Caco-2 (cell line): ENCODE measurements at places on chromosomes 5 and 9.

DNA sequence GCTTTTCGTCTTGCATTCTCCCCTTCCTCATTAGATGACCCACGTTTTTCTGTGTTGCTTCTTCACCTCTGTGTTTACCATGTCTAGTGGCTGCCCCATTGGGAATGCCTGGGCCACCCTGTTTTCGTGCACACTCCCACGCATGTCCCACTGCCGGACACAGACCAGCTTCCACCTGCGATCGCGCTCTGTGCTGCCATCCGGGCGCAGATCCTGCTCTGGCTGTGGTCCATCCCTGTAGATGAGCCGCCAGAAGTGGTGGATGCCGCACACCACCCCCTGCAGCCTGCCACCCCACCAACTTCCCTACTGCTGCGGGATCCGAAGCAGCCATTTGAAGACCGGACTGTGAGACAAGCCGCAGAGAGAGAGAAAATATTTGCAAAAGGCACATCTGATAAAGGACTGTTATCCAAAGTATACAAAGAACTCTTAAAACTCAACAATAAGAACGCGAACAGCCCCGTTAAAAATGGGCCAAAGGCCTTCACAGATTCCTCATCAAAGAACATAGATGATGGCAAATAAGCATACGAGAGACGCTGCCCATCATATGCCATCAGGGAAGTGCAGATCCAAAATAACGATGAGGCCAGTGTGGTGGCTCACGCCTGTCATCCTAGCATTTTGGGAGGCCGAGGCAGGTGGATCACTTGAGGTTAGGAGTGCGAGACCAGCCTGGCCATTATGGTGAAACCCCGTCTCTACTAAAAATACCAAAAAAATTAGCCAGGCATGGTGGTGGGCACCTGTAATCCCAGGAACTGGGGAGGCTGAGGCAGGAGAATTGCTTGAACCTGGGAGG, 163.7 kb downstream of the COL23A1 start:
- DNase-seq, result no peak
- H3K4me1 ChIP-seq, result no peaks in the 10 kb centered on the region
- no peaks in the 10 kb centered on the region for H3K27me3 ChIP-seq
- H3K27ac ChIP-seq, result no peak overlapping the region
- no peak overlapping the region for H3K4me3 ChIP-seq

DNA sequence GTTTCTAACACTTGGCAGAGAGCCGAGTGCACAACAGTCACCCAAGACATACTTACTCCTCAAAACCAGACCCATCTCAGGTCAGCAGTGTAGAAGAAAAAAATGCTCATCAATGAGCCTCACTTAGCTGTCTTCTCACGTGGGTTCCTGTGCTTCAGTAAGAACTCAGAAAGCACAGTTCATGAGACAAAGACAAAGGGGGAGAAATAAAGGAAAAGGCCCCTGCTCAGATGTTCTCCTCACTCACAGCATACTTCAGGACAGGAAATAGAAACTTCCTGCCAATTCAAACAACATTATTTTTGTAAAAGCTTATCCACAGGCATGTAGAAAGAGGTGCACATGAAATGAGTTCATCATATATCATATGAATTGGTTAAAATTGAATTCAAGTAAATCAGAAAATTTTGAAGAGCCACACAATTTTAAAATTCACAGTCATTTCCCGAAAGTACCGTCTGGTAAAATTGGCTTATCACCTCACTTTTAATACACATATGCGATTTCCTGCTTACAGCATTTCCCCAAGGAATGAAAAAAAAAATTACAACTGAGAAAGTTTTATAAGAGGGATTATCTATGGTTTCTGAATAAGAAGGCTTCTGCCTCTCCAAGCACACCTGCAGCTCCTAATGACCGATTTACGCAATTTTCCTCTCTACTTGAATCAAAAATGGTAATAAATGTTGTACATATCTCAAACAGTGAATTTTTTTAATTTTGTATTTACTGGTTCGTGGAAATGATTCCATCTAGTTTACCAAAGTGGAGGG, 328.3 kb downstream of the TMEM167A start:
- H3K36me3 ChIP-seq, result no peaks in the 10 kb centered on the region; the same call in 1 of the 2 replicates
- no peak overlapping the region for H3K4me3 ChIP-seq
- no peaks in the 10 kb centered on the region for H3K4me1 ChIP-seq
- no peak overlapping the region for H3K27ac ChIP-seq

GRCh38 chr9:132287256-132287760, 67.5 kb downstream of the SETX start:
- no peak overlapping the region for H3K4me3 ChIP-seq
- DNase-seq, result no peak
- H3K27ac ChIP-seq, result no peak overlapping the region
- H3K36me3 ChIP-seq, result peaks cover 3% of the 10 kb centered on the region
- H3K27me3 ChIP-seq, result no peaks in the 10 kb centered on the region
- peaks cover 18% of the 10 kb centered on the region for H3K4me1 ChIP-seq

DNA sequence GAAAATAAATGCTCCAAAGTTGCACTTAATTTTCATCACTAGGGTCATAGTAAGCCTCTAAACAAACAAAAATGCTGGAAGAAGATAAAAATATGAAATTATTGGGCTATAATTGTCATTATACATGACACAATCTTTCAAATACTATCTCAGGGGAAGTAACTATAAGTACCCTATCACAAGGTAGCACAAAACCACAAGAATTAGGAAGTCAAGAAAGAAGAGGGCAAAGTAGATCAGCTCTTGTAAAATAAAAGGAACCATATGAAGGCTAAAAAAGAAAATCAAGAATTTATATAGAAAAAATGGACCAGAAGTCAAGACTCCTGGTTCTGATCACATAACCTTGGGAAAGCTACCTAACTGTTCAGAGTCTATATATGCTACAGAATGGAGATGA, 48.1 kb downstream of the DIAPH1 start:
- no peaks in the 10 kb centered on the region for H3K4me1 ChIP-seq
- H3K4me3 ChIP-seq, result no peak overlapping the region
- H3K27me3 ChIP-seq, result no peaks in the 10 kb centered on the region
- no peak for DNase-seq
- peaks cover 4% of the 10 kb centered on the region; the same call in 1 of the 2 replicates for H3K36me3 ChIP-seq

- no peak overlapping the region for H3K27ac ChIP-seq
- peaks cover 19% of the 10 kb centered on the region for H3K4me1 ChIP-seq
- no peak for DNase-seq
- no peak overlapping the region for H3K4me3 ChIP-seq
Measured at GRCh38 chr5:141787376-141787775, 90.8 kb downstream of the PCDH1 start.

DNA sequence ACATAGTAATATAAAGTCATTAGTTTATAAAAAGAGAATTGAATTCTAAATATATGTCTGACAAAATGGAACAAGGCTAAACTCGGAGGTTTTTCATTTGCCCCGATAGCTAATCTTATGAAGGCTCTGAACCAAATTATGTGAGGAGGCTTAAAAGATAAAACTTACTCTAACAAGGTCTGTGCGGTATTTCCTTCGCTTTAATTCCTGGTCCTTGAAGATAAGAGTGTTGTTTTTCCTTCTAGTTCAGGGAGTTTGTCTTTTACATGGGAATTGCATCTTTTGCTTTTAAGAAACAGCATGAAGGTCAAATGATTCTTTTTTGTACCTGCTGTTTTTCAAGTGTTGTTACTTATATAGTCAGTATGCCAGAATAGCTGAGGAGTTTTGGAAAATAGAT, 68.2 kb downstream of the UBE2QL1 start:
- no peaks in the 10 kb centered on the region for H3K36me3 ChIP-seq
- H3K4me1 ChIP-seq, result no peaks in the 10 kb centered on the region
- H3K27ac ChIP-seq, result no peak overlapping the region
- no peak for DNase-seq

DNA sequence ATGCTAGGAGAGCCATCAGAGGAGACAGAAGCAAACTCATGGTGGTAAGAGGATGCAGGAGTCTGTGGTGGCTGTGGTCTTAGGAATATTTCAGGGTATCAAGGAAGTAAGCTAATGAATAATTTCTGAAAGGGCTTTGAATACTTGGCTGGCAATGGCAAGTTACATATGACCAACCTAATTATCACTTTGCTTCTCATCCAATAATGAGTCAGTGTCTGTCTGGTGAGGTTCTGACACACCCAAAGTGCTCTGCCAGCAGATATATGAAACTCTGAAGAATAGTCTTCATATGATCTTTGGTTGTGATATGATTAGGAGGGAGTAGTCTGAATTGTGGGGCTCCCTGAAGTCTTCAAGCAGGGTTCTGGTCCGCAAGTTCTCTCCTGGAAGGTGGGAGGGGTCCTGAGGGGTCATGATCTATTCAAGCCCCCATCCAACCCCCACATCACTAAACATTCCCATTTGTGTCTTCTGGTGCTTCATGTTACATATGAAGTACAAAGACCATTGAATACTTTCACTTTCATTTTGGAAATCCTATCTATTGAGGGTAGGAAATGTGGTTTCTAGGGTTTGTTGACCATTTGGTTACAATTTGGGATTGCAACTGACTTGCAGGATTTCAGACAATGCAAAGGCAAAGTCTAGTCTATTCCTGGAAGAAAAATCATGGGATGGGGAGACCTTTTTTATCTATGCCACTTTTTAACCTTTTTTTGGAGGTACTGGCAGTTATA, 199.9 kb upstream of the CDKN2B start:
- H3K4me3 ChIP-seq, result no peak overlapping the region
- H3K4me1 ChIP-seq, result 0 out of 2 replicates have a peak, but pooled peaks cover 8% of the 10 kb centered on the region
- H3K27ac ChIP-seq, result no peak overlapping the region
- no peaks in the 10 kb centered on the region for H3K36me3 ChIP-seq
- DNase-seq, result no peak
